Tongue (tissue), 3 donors: ENCODE measurements at places on chromosomes 3 and 15. TPM values are rescaled to one million over a fixed set of nuclear protein-coding genes. Genes with fewer than 3 reads are reported as not detected.
A peak's percentile ranks its signal among the peaks of the same experiment; 100 is the strongest.

The DTX3L gene
- 14.5 TPM for total RNA-seq

DNA sequence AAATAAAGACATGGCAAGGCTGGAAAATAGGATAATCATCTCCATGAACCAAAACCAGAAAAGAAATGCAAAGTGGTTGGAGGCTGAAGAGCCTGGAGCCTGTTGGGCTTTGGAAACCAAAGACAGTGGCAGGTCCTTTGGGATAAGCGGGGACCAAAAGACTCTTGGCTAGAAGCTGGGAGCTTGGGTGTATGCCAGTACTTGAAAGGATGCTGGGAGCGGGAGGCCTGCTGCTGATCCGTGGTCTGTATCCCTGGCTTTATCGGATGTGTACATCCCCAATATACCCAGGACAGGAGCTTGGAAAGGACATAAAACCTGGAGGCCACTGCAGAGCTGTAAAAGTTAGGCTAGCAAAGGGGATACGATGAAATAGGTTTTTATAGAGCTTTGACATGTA lies 1.3 kb upstream of the CHRNB4 start:
- peak; percentile 31 for DNase-seq

GRCh38 chr15:86001200-86001599 lies 78.5 kb upstream of the AGBL1 start:
- DNase-seq = peak; percentile 17

GRCh38 chr15:80275961-80276360 lies 23.9 kb upstream of the CTXND1 start:
- no peak for DNase-seq
